ENCODE measurements at places on chromosomes 5 and 9. TPM values are rescaled to one million over a fixed set of nuclear protein-coding genes. Genes with fewer than 3 reads are reported as not detected.
A peak's percentile ranks its signal among the peaks of the same experiment; 100 is the strongest.

DNA sequence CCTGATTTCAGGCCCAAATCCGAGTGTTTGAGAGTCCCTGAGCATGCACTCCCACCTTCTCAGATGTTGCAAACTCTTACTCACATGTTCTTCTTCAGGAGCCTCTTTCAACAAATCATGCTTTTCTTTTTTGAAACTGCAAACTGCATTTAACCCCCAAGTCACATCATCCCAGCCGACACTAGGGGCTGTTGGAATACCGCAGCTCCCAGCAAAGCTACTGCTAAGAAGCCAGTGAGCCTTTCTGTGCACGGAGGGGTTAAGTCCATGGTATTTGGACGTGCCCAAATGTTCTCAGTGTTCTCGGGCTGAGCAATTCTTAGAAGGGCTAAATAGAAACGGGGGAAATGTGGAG is 282.9 kb downstream of the NFIB start:
- H3K27ac ChIP-seq = no peak overlapping the region
- H3K4me3 ChIP-seq = no peak overlapping the region
- H3K27me3 ChIP-seq = peaks cover 7% of the 10 kb centered on the region
- no peaks in the 10 kb centered on the region for H3K36me3 ChIP-seq

DNA sequence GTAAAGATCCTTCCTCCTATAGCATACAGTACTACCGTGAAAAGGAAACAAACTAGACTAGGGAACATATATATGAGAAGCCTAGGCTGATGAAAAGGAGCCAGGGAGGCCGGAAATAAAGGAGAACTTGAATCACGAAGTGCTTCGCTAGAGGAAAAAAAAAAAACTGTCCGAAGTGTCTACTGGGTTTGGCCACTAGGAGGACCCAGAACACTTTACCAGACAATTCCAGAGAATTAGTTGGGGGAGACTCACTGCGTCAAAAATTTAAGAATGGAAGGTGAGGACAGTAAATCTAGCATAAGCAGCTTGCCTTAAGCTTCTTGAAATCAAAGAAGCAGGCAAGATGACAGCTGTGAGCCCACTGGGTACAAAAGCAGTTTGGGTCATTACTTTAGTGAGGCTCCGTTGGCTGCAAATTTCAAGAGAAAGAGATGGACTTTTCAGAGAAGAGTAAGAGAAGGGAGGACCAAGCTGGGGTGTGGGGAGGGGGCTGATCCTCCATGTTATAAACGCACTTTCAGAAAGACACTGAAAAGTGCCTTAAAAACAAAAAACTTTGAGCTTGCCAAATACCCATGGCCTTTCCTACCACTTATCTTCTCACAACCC is 47.4 kb downstream of the P4HA2 start:
- H3K4me3 ChIP-seq = no peak overlapping the region
- no peak overlapping the region for H3K27ac ChIP-seq
- no peaks in the 10 kb centered on the region for H3K4me1 ChIP-seq
- DNase-seq = no peak
- no peaks in the 10 kb centered on the region for H3K36me3 ChIP-seq

DNA sequence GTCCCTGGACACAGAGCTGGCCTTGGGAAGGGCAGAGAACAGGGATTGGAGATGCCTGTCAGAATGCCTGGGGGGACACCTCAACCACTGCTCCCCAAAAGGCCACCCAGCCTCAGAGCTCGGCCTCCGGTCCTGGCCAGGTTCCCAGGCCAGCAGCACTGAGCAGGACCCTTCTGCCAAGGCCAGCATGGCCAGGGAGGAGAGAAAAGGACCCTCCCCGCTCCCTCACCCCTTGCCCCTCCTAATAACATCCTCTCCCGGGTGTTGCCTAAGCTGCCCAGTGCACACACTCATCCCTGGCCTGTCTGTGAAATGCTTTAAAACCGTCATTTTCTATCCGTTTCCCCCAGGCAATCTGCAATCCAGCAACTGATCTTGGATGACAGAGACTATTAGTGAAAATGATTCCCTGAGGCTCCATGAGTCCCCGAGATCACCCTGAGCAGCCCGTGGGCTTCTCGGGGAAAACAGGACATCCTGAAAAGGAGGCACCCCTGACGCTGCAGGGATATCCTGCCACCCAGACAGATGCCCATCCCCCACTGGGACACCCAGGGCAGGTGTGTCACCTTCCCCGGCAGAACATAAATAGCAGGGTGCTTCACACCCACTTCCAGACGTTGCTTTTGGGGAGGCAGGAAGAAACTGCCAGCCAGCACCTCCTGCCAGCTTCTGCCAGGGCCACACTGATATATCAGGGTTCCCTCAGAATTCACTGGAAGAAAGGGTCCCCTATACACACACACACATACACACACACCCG is 75.3 kb downstream of the ADAMTS2 start:
- H3K36me3 ChIP-seq = no peaks in the 10 kb centered on the region
- H3K4me3 ChIP-seq = no peak overlapping the region
- peaks cover 2% of the 10 kb centered on the region for H3K4me1 ChIP-seq
- peaks cover 5% of the 10 kb centered on the region for H3K27me3 ChIP-seq
- no peak for DNase-seq

- H3K36me3 ChIP-seq = no peaks in the 10 kb centered on the region
- no peak overlapping the region for H3K4me3 ChIP-seq
- no peaks in the 10 kb centered on the region for H3K27me3 ChIP-seq
- H3K27ac ChIP-seq = no peak overlapping the region
- DNase-seq = no peak
Measured at GRCh38 chr9:16928179-16928945, 57.9 kb upstream of the BNC2 start.

- H3K27me3 ChIP-seq = no peaks in the 10 kb centered on the region
- H3K36me3 ChIP-seq = no peaks in the 10 kb centered on the region
- no peak overlapping the region for H3K4me3 ChIP-seq
Measured at GRCh38 chr9:110923601-110924000, 114.7 kb downstream of the LPAR1 start.

- DNase-seq = no peak
- H3K27me3 ChIP-seq = no peaks in the 10 kb centered on the region
- H3K4me3 ChIP-seq = no peak overlapping the region
- peaks cover 5% of the 10 kb centered on the region for H3K4me1 ChIP-seq
Measured at GRCh38 chr9:122286764-122287163, 22.1 kb downstream of the MRRF start.

DNA sequence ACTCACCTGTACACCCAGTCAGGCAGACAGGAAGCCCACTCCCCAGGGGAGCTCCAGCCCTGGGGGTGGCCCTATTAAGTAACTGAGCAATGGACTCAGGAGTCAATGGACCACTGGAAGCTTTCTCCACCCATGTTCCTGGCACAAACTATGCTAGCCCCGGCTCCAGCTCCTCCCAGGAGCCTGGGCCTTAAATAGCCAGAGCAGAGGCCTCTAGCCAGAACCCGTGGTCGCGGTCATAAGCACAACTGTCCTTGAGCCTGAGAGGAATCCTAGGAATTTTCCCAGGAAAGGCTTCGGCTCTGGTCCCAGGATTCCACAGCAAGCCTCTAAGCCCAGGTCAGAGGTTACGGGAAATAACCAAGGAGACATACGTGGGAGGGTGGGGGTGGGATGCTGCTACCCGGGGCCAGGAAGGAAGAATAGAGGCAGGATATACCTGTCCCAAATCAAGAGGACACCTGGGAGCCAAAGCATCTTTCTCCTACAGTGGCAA is 5.5 kb downstream of the SEPTIN8 start:
- no peak overlapping the region for H3K27ac ChIP-seq
- H3K27me3 ChIP-seq = no peaks in the 10 kb centered on the region
- H3K36me3 ChIP-seq = no peaks in the 10 kb centered on the region
- H3K4me3 ChIP-seq = no peak overlapping the region

DNA sequence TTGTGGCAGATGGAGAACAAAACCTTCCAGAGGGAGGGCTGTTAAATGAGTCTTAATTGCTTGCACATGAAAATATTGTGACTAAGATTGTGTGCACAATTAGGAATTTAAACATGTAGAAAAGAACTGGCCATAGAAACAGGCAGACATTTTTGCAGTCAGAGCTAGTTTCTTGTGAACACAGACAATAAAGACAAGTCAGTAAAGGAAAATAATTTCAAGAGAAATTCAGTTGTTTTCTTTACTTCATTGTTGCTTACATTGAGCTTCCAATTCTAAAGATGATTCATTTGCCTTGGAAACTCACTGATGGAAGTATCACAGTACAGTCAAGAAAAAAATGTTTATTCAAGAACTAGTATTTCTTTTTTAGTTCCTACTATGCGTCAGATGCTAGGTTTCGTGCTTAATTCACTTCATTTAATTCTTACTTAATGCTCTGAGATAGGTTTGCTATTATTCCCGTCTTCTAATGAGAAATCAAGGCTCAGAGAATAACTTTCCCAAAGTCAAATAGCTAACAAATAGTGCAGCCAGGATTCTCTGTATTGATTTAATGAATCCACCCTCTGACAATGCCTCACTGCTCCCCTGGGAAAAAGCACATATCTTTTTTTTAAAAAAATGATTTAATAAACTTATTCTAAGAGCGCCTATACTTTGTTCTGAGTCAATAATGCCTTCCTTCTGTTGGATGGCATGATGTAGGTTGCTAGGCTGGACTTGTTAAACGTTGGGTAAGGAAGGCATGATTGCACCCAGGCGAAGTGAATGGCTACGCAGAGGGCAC is 581.4 kb downstream of the RAB3C start:
- H3K4me3 ChIP-seq = no peak overlapping the region
- H3K27ac ChIP-seq = no peak overlapping the region
- no peaks in the 10 kb centered on the region for H3K36me3 ChIP-seq

DNA sequence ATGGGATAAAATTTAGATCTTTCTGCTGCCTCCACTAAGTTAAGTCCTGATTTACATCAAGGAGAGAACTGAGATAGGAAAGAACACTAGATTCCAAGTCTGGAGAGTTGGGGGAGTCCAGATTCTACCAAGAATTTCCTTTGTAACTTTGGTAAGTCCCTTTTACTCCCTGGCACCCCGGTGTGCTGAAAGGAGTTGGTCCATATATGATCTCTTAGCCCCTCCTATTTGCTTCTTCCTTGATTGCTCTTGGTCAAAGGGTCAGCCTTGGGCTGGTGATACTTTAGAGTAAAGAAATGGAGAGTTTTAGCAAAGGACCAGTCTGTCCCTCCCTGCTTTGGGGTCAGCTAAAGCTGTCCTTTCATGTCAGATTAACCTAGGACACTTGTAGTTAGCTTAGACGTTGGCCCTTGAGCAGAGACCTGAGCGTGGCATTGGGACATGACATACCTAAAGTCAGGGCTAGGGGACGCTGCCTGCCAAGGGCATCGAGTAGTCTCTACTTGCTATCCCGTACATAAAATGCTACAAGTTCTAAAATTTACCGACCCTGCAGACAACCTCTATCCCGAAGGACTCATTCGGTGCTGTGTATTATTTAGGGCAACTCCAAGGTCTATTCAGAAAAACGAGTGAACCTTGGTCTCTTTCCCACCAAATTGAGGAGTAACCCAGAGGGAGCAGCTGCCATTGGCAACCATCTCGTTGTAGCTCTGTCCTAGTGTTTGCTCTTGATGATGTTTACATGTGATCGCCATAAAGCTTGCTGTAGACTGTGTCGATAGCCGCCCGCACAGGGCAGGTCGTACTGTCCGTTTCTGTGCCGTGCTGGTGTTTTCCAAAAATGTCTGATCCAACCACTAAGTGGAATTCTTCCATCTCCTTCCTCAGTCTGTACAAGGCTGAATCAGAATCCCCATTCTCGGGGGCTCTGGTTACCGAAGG is 94.4 kb downstream of the PDE6A start:
- peaks cover 7% of the 10 kb centered on the region for H3K4me1 ChIP-seq
- no peak overlapping the region for H3K4me3 ChIP-seq
- no peak for DNase-seq
- H3K36me3 ChIP-seq = no peaks in the 10 kb centered on the region
- H3K27ac ChIP-seq = no peak overlapping the region

DNA sequence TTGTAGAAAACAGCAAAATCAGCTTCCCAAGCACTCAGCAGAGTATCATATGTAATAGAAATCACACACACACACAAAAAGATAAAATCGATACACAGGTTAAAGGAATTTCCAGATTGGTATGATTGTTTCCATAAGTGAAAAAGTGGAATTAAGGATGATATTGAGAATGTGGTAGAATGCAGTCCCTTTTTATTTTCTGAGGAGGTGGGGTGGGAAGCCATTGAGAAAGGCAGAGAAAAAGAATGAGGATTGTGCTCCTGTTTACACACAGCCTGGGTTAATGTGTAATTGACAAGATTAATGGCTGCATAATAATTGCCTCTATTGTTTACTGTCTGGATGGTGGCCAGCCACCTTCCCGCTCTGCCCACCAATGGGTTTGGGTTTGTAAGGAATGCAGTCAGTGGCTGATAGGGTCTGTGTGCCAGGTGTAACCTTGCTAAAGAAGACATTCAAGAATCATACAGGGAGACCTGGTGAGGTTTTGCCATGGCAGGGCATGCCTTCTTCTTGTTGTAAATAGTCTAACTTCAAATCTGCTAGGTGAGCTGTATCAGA is 177.2 kb upstream of the MAP3K1 start:
- peaks cover 4% of the 10 kb centered on the region for H3K36me3 ChIP-seq
- peak overlapping the region; percentile 91 for H3K27ac ChIP-seq
- H3K4me1 ChIP-seq = peaks cover 66% of the 10 kb centered on the region
- no peaks in the 10 kb centered on the region for H3K27me3 ChIP-seq
- DNase-seq = peak; percentile 33

Gene CRAT
- 19.0 TPM for total RNA-seq

Gene PTCD2
- total RNA-seq = 13.5 TPM

Gene SURF2
- 15.8 TPM for total RNA-seq

Gene SHLD3
- 4.2 TPM for total RNA-seq

Gene PLAC8L1
- total RNA-seq = 2.0 TPM

Measured in progenitor cell of endocrine pancreas (in vitro differentiated cells).